ENCODE measurements at places on chromosomes 2 and 18.

GRCh38 chr2:15133461-15133860 lies 427.7 kb downstream of the NBAS start:
- no peak for DNase-seq

DNA sequence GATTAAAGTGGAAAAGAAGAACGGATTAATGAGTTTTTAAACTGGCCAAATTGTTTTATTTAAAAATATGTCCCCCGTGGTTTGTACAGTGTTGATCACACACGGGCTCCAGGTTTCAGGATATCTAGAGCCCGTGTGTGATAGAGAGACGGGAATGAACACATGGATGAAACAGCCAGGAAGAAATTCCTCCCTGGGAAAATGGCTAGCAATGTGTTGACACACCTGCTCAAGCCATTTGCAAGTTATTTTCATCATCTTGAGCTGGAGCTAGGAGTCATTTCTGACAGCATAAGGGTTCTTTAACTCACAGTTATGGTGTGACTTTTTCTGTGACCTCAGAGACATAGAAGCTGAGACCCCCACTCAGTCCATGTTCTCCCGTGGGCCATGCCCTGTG lies 81.6 kb downstream of the LRRFIP1 start:
- no peak for DNase-seq

DNA sequence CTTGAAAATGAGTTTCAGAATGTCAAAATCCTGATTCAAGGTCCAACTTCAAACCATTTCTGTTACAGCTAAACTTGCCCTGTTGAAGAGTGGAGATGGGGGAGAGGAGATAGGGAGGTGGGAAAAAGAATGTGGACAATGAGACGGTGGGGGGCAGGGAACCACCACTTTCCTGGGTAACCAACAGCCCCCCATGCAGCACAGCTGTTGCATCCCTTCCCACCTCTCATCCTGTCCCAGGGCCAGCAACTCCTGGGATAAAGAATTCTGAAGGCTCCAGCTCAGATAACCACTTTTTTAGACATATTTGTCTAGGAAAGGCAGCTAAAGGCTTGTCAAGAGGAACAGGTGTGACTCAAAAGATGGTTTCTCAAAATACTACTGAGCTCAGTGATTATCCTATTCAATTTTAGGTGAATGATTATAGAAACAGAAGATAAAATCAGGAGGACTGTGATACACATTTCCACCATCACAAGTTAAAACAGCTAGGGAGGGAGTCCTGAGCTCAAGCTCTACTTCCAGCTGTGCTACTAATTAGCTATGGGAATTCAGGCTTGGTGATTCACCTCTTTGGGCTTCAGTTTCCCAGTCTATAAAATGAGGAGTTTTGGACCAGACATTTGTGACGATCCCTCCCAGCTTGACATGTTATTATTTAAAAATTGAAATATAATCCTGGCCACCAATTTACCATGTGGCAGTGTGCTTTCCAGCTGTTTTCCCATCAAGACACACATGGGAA lies 36.3 kb downstream of the HDHD2 start:
- DNase-seq: no peak

- DNase-seq: no peak
Observed at GRCh38 chr2:217972490-217972889, 30.3 kb downstream of the TNS1 start.

DNA sequence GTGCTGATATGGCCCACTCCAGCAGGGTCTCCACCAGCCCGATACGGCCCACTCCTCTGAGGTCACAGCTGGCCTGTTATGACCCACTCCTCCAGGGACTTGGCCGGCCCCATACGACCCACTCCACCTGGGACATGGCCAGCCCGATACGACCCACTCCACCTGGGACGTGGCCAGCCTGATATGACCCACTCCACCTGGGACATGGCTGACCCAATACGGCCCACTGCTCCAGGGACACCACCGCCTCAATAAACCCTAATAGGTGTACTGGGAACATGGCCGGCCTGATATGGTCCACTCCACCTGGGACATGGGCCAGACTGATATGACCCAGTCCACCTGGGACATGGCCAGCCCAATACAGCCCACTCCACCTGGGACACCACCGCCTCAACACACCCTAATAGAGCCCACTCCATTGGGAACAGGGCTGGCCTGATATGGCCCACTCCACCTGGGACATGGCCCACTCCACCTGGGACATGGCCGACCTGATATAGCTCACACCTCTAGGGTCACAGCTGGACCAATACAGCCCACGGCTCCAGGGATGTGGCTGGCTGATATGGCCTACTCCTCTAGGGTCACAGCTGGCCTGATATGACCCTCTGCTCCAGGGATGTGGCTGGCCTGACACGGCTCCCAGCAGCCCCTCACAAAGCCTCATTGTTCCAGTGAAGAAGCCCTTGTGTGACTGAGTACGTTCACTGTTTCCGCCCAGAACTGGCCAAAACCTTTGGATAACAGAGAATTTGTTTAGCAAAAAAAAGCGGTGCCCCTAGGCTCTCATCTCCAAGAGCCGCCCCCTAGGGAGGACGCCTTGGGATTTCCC lies 245.6 kb downstream of the HDAC4 start:
- DNase-seq: no peak

DNA sequence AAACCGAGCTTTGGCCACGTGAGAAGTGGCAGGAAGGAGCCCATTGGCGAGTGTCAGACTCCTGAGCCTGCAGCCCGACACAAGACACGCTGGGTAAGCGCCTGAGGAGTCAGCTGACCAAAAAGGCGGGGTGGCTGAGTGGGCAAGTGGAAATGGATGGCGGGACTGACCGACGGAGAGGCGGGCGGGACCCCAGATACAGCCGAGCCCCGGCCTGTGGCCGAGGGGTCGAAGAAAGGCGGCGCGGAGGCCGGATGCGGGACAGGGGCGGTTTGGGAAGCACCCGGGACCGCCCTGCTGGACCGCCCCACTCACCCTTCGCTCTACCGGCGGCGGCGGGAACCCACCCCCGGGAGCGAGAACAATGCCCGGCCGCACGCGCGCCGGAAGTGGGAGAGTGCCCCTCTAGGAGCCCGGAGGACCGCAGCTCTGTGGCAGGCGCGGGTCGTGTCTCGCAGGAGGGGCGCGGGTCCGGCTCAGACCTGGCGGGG lies 22.8 kb downstream of the ZSCAN30 start:
- peak; percentile 79 for DNase-seq

DNA sequence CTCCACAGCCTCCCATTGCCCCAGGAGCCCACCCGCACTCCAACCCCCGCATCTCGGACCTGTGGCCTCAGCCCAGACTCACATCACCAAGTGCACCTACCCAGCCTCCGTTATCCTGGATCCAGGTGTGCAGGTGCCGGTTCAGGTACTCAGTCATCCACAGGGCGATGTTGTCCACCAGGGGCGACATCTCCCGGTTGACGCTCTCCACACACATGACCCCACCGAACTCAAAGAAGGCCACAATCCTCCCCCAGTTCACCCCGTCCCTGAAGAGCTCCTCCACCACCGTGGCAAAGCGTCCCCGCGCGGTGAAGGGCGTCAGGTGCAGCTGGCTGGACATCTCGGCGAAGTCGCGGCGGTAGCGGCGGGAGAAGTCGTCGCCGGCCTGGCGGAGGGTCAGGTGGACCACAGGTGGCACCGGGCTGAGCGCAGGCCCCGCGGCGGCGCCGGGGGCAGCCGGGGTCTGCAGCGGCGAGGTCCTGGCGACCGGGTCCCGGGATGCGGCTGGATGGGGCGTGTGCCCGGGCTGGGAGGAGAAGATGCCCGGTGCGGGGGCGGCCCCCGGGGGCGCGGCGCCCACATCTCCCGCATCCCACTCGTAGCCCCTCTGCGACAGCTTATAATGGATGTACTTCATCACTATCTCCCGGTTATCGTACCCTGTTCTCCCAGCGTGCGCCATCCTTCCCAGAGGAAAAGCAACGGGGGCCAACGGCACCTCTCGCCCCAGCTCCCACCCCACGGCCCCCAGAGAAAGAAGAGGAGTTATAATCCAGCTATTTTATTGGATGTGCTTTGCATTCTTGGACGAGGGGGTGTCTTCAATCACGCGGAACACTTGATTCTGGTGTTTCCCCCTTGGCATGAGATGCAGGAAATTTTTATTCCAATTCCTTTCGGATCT lies 1.3 kb downstream of the BCL2 start:
- peak; percentile 84 for DNase-seq

DNA sequence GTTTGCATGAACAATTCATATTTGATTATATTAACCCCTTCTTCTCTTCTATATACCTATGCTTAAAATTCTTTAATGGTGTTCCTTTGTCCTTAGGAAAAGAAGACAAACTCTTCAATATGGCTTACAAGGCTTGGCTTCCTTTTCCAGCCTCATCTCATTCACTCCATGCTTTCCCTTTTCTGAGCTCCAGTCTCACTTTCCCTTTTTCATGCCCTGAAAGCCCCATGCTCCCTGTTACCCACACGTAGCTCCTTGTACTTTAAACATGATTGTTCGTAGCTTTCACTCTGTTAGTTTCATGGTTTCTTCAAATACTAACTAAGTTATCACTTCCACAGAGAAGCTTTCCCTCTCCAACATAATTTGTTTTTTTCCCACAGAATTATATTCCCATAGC lies 161.3 kb downstream of the UBE2E3 start:
- DNase-seq: no peak

- no peak for DNase-seq
Observed at GRCh38 chr2:83595926-83596325, 863.2 kb downstream of the SUCLG1 start.

- DNase-seq: no peak
Observed at GRCh38 chr2:59804732-59805131, 748.7 kb downstream of the BCL11A start.

DNA sequence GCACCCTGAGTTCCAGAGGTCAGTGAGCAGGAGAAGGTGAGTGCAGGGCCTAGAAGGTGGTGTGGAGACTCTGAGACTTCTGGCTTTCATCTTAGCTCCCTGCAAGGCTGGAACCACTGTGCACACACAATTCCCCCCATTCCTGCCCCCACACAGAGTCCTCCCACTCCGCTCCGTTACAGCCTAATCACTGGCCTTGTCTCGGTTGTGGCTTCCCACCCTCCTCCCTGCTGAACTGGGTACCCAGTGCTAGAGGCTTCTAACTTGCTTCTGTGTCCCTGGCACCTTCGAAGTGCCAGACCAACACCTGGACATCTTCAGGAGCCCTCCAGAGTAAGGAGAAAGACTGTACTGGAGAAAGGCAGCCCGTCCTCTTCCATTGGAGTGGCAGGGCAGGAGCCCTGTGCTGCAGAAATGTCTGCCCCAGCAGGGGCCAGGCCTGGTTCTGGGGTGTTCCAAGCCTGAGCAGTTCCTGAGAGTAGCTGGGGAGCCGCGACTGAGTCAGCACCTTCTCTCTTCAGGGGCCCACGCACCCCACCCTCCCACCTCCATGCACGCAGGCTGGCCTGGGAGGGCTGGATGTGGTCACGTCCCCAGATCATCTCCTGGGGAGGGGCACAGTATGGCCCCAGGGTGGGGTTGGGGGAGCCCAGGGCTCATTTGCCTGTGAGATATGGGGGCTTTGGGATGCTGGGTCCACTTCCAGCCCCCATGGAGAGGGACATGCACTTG lies 23.4 kb downstream of the CROCC2 start:
- no peak for DNase-seq

DNA sequence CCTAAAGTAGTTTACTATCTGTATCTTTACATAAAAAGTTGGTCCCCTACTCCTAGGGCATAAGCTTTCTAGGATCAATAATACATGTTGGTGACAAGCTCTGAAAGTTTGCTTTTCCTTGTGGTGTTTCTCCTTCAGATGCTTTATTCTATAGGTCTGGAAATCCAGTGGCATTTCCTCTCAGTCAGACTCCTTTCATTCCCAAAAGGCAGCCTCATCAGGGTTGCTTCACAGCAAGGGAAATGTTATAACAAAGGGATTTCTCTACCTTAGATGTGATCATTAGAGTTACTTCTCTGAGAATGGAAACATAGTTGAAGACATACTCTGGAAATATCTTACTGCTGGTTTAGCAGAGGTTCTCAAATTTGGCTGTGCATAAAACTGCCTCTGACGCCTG lies 1072.4 kb upstream of the ZEB2 start:
- DNase-seq: no peak

- DNase-seq: no peak
Observed at GRCh38 chr2:37575780-37576179, 95.7 kb downstream of the CDC42EP3 start.

- DNase-seq: no peak
Observed at GRCh38 chr2:143616452-143616851, 487.2 kb downstream of the ARHGAP15 start.

DNA sequence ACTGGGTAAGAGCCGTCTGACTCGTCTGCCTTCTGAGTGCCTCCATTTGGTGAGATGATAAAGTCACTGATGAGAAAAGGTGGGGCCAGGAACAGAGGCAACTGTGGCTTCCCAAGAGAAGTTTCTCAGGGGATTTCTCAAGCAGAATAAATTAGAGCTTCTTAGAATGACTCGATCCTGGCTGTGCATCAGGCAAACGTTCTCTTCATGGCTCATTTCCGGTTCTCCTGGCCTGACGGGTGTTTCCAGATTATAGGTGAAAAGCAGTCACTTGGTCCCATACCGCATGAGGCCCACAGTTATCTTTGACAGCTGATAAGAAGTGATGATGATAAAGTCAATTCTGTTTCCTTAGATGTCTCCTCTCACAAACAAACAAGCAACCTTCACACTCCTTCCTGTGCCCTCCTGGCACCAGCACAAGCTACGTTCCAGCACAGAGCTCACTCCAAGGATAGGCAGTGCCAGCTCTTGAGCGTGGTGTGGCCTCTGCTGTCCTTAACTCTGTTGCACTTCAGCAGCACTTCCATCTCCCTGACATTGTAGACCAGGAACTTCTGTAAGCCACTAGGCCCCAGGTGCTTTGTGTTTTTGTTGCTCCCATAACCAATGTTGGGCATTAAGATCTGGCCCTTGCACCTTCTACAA lies 37.8 kb upstream of the KCNF1 start:
- DNase-seq: no peak

DNA sequence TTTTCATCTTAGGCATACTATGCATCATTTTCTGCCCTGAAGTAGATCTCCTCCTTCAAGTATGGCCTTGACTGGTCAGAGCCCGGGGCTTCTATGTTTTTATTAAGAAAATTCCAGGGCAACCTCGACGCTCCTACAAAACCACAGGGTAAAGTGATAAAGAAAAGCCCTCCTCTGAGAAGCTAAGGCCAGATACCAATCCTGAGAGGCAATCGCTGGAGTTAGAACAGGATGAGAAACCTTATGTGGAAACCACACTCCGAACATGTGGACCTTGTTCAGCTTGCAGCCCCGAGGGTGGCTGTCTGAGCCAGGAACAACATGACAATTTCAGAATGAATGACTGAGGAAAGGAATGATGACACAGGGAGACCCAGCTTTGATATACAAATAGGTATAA lies 35.6 kb downstream of the RMC1 start:
- DNase-seq: no peak

DNA sequence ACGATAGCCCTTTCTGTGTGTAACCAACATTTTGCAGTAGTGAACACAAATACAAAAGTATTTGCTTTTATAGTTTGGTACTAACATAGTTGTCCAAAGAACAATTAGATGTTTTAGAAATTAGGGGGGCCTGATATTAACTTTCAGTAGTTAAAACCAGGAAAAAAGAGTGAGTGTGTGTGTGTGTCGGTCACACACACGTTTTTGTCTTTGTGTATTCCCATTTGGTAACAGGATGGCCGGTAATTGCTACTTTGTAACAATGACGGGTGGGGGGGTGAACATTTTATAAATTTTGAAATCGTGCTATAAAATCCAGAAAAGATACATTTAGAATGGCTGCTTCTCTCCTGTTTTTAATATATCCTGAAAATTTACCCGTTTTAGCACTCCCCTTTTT lies 1.5 kb downstream of the PPIG start:
- no peak for DNase-seq
